ENCODE measurements at places on chromosomes 11 and 22. TPM values are rescaled to one million over a fixed set of nuclear protein-coding genes. Genes with fewer than 3 reads are reported as not detected.

The GNG3 gene
- total RNA-seq, result not detected

The LRRC10B gene
- total RNA-seq, result not detected

The ADM gene
- total RNA-seq, result 298 TPM

The MUC5B gene
- not detected for total RNA-seq

The KDM4D gene
- total RNA-seq, result 0.53 TPM

The TTC38 gene
- total RNA-seq, result 41.2 TPM

The SHANK2 gene
- 0.58 TPM for total RNA-seq

The INS gene
- not detected for total RNA-seq

The SPDYC gene
- not detected for total RNA-seq

The CBLIF gene
- total RNA-seq, result not detected

The FAM180B gene
- total RNA-seq, result not detected

Data from myometrial cell (primary cell).